ENCODE measurements at places on chromosomes 7 and 10.
A peak's percentile ranks its signal among the peaks of the same experiment; 100 is the strongest.

- no peak for DNase-seq
Measured at GRCh38 chr10:122143238-122143841, 127.8 kb upstream of the BTBD16 start.

GRCh38 chr10:6796231-6796630 lies 216.2 kb upstream of the PRKCQ start:
- DNase-seq = no peak

- no peak for DNase-seq
Measured at GRCh38 chr10:75611993-75612372, 180.6 kb downstream of the LRMDA start.

- DNase-seq = no peak
Measured at GRCh38 chr10:126872768-126873167, 32.5 kb upstream of the DOCK1 start.

GRCh38 chr7:17184805-17185689 lies 113.4 kb upstream of the AHR start:
- no peak for DNase-seq

- peak; percentile 52 for DNase-seq
Measured at GRCh38 chr10:91635401-91636400, 2.8 kb upstream of the PPP1R3C start.

DNA sequence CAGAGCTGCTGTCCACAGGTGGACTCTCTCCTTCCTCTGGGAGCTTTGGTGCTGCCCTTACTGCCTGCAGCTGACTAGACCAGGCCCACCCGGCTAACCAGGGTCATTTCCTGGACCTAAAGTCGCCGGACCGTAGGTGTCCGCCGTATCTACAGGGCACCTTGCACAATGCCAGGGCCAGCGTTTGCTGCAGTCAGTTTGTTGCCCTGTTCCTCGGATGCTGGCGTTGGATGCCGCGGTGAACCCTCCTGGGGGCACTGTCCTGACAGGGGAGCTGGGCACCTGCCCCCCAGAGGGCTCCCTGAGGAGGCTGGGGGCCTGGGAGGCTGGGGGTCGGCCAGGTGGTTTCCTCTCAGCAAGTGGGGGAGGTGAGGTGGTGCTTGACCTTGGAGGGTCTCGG lies 96.6 kb downstream of the UNCX start:
- no peak for DNase-seq

GRCh38 chr7:65269150-65269856 lies 104.4 kb upstream of the ZNF92 start:
- DNase-seq = peak; percentile 96

- DNase-seq = no peak
Measured at GRCh38 chr10:7000061-7000460, 410.8 kb downstream of the SFMBT2 start.

GRCh38 chr7:30852744-30853288 lies 58.8 kb upstream of the AQP1 start:
- no peak for DNase-seq

DNA sequence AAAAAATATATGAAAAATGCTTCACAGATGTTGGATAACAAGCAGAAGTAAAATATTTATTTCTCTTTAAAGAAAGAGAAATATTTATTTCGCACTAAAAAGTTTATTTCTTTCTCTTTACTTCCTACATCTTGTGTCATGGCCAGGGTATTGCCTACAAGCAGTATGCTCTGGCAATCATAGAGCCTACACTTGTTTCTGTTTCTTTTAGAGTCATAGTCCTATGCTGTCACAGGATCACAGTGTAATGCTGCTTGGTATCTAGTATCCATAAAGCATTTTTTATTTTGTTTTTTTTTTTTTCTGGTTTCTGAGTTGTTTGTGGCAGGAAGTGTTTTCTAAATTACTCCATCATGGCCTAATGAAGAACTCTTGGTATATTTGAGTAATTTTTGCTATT lies 116.0 kb downstream of the ATRNL1 start:
- DNase-seq = no peak

- no peak for DNase-seq
Measured at GRCh38 chr10:25047591-25048301, 31.3 kb downstream of the THNSL1 start.

GRCh38 chr7:128841171-128841690 lies 11.0 kb downstream of the FLNC start:
- no peak for DNase-seq

GRCh38 chr10:122949296-122949695 lies 4.7 kb downstream of the C10orf88 start:
- DNase-seq = no peak

DNA sequence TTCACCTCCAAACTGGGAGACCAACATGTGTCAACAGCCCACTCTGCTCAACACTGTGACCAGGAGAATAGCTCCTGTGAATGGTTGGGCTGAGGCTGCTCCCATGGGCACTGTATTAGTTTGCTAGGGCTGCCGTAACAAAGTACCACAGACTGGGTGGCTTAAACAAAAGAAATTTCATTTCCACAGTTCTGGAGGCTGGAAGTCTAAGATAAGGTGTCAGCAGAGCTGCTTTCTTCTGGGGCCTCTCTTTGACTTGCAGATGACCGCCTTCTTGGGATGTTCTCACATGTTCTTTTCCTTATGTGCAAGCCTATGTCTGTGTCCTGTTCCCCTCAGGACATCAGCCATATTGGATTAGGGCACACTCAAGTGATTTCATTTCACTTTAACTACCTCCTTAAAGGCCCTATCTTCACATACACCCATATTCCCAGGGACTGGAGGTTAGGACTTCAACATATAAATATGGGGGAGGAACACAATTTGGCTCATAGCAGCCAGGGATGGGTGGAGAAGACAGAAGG lies 90.3 kb downstream of the CPED1 start:
- no peak for DNase-seq

DNA sequence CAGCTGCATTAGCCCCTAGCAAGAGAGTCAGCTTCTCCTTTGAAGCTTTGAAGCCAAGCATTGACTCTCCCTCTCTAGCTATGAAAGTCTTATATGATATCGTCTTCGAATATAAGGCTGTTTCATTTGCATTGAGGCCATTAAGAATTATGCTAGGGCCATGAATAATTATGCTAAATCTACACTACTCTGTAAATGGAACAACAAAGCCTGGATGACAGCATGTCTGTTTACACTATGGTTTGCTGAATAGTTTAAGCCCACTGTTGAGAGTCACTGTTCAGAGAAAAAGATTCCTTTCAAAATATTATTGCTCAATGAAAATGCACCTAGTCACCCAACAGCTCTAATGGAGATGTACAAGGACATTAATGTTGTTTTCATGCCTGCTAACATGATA lies 52.8 kb downstream of the ZNF438 start:
- no peak for DNase-seq

DNA sequence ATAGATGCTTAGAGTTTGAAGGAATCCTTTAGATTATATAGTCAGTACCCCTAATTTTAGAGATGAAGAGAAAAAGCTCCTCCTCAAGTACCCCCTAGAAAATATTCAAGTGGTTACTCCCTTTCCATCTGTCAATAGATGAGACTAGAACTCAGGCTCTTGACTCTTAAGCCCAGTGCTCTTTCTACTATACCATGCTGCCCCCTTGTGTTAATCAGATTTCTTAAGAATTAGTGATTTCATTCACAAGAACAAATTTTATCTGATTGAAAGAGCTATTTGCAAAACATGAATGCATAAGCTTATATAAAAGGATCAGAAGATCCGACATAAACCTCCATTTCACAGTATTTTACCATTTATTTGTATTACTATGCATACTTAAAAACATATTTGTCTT lies 179.3 kb downstream of the TFEC start:
- DNase-seq = no peak

DNA sequence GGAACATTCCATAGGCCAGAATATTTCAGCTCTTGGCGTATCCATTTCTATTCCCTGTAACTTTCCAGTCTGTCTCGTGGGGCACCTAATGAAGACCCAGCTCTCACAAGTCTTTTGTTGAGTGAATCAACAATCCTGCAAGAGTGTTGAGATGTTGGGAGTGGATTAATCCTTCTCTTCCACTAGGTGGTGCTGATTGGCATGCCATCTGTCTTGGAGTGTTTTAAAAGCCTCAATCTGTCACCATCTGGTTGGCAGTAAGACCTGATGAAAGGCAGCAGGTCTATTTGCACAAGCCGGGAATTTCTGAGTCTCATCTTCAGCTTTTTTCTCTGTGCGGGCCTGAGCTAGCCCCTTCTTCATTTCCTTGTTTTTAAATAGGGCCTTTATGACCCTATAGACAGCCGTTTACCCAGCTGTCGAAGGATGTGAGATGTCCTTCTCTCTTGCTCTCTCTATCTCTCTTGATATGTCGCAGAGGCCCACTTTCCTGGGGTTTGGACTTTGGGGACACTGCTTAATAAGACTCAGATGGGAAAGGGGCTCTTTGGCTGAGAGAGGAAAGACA lies 180.5 kb downstream of the ZNF365 start:
- peak; percentile 3 for DNase-seq

DNA sequence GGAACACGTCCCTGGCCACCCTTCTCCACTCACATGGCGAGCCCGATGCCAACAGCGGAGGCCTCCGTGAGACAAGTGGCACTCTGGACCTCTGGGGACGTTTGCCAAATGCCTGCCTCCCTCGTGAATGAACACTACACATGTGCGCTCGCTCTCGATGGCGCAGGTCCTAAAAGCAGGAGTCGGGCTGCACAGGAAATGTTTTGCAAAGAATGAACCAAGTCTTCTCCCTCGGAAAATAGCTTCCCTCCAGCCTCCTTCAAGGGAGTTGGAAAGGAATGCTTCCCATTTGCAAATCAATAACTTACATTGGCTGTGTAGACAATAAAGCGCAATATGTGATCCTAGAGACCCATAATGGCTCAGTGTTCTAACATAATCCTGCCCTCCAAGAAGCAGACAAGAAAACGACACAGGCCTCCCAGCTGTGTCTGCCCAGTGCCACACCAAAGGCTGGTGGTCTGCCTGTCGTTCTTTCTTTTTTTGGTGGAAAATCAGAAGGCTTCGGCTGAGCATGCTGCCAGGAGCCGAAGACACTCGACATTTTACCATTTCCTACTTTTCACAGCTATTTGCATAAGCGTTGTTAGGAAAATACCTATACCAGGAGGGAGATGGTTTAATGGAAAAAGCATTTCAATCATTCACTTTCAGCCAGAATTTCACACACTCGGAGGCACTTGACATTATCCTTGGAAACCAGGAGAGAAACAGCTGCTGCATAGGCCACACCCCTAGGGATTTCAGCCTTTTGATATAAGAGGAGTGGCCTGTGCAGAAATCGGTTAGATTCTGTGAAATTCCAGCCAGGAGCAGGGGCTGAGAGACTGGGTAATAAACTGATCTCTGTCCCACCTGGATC lies 38.4 kb downstream of the ATXN7L1 start:
- DNase-seq = no peak

GRCh38 chr7:131602304-131602993 lies 46.0 kb upstream of the PODXL start:
- no peak for DNase-seq

DNA sequence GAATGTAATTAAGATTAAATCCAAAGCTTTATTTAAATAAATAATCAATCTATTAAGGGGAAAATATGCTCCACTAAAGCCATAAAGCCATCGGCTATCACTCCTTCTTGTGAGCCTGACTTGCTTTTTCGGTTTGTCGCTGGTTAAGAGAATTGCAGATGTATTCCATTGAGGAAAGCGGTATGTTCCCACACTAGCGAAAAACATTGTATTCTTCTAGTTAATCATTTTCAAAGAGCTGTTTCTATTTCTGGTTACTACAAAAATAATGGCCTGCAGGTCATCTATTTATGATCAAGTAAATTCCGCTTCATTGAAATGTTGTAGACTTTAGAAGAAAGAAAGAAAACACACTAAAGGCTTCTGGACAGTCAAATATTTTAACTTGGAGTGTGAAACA lies 173.4 kb downstream of the CACNB2 start:
- no peak for DNase-seq

- DNase-seq = no peak
Measured at GRCh38 chr10:78895469-78895868, 173.3 kb upstream of the ZMIZ1 start.

- DNase-seq = no peak
Measured at GRCh38 chr10:110357252-110357780, 52.6 kb upstream of the SMNDC1 start.

DNA sequence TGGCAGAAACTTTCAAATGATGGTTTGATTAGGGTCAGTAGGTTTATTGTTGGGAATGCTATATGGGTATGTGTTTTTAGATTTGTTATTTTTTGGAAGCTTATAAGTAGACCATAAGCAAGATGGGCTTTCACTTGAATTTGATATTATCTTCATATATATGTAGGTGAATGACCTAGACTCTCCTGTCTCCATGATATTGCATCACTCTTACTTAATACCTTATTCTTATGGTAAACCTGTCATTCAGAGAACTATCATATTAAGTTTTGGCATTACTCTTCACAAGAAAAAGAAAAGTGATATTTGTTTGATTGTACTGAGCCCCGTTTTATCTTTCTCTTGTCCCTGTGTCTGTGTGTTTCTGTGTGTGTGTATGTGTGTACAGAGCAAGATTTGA lies 17.3 kb downstream of the HSPA14 start:
- no peak for DNase-seq

GRCh38 chr10:71661060-71661622 lies 58.4 kb downstream of the C10orf105 start:
- no peak for DNase-seq

DNA sequence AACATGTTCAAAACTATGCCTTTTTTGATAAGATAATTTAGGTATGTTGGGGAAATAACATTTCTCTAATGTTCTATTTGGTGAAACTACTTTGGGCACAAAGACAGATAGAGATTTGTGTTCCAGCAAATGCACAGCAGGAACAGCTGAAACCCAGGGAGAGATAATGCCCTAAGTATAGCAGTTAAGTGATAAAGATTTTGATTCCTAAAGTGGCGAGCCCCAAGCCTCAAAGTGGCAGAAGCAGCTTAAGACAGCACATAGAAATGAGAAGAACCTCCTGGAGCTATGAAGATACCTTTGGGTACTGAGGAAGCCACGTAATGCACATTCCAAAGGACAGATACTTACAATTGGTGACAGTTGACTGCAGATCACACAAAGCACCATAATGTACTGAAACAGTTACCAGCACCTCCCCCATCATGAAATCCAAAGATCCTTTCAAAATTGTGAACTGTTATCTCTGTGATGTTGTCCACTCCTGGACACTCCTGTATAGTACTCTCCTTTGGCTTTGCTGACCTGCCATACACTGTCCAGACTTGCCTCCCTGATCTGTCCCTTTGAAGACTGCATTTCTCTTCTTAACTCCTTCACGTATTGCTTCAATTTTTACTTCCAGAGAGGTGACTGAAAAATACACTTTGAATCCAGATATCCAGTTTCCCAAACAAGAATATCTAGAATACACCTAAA lies 62.9 kb downstream of the CHRM2 start:
- DNase-seq = no peak

GRCh38 chr10:35341521-35341920 lies 5.2 kb downstream of the CCNY start:
- no peak for DNase-seq

DNA sequence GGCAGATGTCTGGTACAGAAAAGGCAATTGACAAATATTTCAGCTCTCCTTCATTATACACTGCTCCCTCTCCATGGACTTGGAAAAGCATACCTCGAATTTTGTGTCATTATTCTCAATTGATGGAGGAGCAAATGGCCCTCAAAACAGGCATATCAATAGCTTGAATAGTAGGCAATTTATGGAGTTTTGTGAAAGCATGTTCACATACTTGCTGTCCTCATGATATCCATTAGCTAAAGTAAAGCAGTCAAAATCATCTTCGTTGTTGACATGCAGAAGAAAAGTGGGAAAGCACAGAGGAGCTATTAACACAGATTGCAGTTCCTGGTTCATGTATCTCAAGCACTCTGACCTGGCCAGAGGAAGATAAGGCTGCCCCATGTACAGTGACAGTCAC lies 472.8 kb downstream of the CCSER2 start:
- no peak for DNase-seq

GRCh38 chr10:12564173-12564572 lies 214.8 kb downstream of the CAMK1D start:
- DNase-seq = no peak

GRCh38 chr7:76225379-76225778 lies 23.7 kb downstream of the SRRM3 start:
- peak; percentile 88 for DNase-seq

All from nephron progenitor cell (in vitro differentiated cells).